ENCODE measurements at places on chromosomes 13 and 19. TPM values are rescaled to one million over a fixed set of nuclear protein-coding genes. Genes with fewer than 3 reads are reported as not detected.

- H3K27ac ChIP-seq: no peak overlapping the region
- no peaks in the 10 kb centered on the region for H3K27me3 ChIP-seq
- no peak for DNase-seq
- no peak overlapping the region for H3K4me3 ChIP-seq
- no peaks in the 10 kb centered on the region for H3K4me1 ChIP-seq
Measured at GRCh38 chr19:30326393-30326710, 45.8 kb upstream of the ZNF536 start.

DNA sequence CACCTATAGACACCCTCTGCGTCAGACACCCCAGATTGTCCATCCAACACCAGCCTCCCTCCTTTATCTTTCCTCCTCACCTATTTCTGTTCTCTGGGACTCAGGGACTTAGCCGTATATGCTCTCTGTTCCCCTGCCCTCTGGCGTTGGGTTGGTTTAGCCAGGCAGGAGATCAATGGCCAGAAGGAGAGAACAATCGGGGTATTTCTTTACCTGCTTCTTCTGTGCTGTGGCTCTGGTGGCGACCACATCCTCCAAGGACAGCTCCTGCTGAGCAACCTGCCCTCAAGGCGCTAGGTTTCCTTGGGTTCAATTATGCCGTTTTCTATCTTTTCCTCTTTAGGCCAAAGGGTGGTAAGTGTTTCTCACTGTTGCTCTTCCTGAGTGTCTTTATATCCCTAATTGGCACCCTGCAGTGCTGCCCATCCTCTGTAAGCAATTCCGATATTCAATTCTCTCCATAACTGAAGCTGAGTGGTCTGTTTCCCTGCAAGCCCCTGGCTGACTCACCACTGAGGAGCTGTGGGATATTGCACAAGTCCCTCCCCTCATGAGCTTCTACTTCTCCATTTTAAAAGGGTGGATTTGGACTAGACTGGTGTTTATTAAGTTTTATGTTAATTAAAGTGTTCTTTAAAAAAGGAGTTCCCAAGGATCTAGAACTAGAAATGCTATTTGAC lies 63.7 kb upstream of the TMTC4 start:
- H3K4me1 ChIP-seq: no peaks in the 10 kb centered on the region
- no peaks in the 10 kb centered on the region for H3K36me3 ChIP-seq
- H3K4me3 ChIP-seq: no peak overlapping the region
- H3K27me3 ChIP-seq: no peaks in the 10 kb centered on the region

DNA sequence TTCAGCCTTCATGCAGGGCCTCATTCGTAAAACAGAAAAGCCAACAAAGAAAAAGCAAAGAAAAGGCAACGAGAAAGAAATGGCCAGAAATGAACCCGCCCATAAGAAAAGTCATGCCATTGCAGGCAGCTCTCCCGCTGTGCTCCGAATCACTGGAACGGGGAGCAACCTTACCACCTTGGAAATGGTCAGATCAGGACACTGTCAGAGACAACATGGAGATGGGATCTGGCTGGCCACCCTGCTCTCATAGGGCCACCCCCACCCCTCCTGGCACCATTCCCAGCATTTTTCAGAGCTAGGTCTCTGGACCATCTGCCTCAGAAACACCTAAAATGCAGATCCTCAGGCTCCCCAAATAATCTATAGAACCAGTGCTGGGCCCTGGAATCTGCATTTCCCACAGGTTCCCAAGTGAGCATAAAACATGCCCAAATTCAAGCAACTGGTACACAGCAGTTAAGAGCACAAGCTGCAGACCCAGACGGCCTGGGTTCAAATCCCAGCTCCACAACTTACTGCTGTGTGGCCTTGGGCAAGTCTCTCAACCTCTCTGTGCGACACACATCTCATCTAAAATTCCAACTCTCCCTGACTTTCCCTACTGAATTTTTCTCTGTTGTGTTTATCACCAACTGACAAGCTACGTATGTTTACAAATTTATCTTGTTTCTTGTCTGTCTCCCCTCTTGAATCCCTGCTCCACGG lies 151.6 kb downstream of the IER2 start:
- H3K27ac ChIP-seq: no peak overlapping the region
- DNase-seq: no peak

DNA sequence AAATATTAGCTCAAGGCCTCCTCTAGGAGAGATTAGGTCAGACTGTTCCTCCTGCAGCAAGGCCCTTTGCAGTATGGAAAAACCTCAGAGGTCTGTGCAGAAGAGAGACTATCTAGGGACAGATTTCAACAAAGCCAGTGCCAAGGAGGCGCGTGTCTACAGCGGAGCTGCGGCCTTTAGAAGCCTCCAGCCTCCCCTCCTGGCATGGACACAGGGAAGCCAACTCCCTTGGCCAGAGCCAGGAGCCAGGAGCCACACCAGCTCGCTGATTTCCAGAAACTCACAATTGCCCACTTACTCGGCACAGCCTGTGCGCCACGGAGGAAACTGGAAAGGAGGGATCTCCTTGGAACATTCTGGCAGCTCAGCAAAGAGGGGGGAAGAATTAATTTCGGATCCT lies 63.4 kb downstream of the INSR start:
- H3K27ac ChIP-seq: no peak overlapping the region
- no peak for DNase-seq
- H3K27me3 ChIP-seq: no peaks in the 10 kb centered on the region
- H3K4me3 ChIP-seq: no peak overlapping the region

DNA sequence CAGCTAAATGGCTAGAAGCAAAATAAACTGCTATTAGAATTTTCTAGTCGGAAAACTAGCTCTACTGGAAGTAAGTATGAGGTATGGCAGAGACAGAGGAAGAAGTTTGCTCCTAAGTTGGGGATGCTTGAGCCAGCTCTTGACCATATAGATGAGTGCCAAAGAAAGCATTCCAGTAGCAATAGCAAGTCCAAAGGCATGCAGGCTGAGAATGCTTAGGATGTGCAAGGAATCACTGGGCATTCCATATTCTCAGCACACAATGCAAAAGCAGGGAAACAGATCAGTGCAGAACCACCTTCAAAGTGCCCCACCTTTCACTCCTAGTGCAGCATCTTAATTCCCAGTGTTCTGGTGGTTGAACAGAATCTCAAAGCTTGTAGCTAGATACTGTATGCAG lies 32.9 kb downstream of the SERTM1 start:
- DNase-seq: no peak
- no peaks in the 10 kb centered on the region for H3K36me3 ChIP-seq

DNA sequence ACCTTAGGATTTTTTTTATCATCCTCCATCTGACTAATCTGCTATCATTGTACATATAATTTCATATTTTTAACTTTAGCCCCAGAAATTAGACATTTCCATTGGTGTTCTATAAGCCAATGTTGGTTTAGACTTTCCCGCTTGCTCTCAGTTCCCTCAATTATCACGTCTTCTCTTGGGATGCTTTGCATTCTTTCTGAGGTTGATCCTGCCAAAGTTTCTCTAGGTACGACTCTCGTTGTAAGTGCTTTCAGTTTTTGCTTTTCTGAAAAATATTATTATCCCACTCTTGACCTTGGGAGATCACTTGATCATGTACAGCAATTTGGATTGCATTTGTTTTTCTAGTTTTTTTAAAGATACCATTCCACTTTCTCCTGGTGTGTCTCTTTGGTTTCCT lies 270.2 kb downstream of the IRS2 start:
- H3K4me3 ChIP-seq: no peak overlapping the region
- no peaks in the 10 kb centered on the region for H3K36me3 ChIP-seq
- no peak overlapping the region for H3K27ac ChIP-seq
- no peaks in the 10 kb centered on the region for H3K27me3 ChIP-seq
- no peaks in the 10 kb centered on the region for H3K4me1 ChIP-seq
- DNase-seq: no peak

- H3K27ac ChIP-seq: peak overlapping the region; percentile 90
- H3K36me3 ChIP-seq: no peaks in the 10 kb centered on the region
- no peak overlapping the region for H3K4me3 ChIP-seq
- peak; percentile 98 for DNase-seq
- no peaks in the 10 kb centered on the region for H3K27me3 ChIP-seq
Measured at GRCh38 chr19:45455707-45456499, 11.9 kb upstream of the FOSB start.

DNA sequence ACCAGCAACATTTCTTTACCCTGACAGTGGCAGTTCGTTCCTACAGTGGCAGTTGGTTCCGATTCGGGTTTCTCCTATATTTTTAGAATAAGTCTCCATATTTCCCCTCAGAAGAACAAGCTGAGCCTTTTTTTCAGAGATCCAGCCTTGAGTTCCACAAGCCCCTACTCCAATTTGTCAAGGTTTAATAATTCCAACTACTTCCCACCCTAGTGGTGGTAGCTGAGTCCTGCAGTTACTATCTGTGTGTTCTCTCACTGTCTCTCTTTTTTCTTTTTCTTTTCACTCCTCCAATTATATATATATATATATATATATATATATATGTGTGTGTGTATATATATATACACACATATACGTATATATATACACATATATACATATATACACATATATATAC lies 1347.3 kb downstream of the PCDH9 start:
- no peak for DNase-seq
- no peaks in the 10 kb centered on the region for H3K4me1 ChIP-seq
- no peaks in the 10 kb centered on the region for H3K27me3 ChIP-seq
- no peak overlapping the region for H3K4me3 ChIP-seq

- no peaks in the 10 kb centered on the region for H3K4me1 ChIP-seq
- DNase-seq: no peak
- no peak overlapping the region for H3K27ac ChIP-seq
- H3K27me3 ChIP-seq: no peaks in the 10 kb centered on the region
- H3K36me3 ChIP-seq: no peaks in the 10 kb centered on the region
Measured at GRCh38 chr13:25762795-25763377, 288.9 kb downstream of the SHISA2 start.

DNA sequence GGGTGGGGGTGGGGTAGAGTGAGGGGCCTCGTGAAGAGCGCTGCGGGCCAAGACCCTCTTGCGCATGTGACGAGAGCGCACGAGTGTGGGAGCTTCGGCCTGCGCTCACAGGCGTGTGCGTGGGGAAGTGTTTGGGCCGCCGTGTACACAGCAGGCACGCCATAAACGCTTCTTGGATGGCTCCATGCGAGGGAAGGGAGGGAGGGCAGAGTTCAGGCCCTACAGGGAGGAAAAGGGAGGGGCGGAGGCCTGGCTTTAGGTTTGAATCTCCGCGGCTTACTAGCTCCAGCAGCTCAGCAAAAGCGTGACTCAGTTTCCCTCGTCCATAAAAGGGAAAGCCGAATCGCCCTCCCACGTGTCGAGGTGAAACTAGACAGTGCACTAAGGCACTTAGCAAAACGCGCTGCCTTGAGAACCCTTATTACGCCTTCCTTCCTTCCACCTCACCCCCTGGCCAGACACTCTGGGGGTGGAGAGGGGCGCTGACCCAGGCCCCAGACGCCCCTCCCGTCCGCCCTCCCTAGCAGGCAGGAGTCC lies 12.5 kb downstream of the GADD45B start:
- H3K4me1 ChIP-seq: peaks cover 18% of the 10 kb centered on the region
- no peak for DNase-seq
- H3K27ac ChIP-seq: peak overlapping the region; percentile 19
- H3K36me3 ChIP-seq: no peaks in the 10 kb centered on the region
- H3K4me3 ChIP-seq: no peak overlapping the region

DNA sequence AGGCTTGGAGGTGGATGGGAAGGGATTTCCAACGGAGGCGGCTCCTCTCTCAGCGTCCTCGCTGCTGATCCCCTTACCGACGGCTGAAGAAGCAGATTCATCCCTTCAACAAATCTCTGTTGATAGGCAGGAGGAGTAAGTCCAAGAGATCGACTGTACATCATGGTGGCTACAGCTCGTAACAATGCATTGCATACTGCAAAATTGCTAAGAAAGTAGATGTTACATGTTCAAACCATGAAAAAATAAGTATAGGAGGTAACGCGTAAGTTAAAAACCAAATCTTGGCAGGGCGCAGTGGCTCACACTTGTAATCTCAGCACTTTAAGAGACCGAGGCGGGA lies 468 bp upstream of the SLC39A3 start:
- peaks cover 6% of the 10 kb centered on the region for H3K4me1 ChIP-seq
- DNase-seq: no peak
- H3K27me3 ChIP-seq: no peaks in the 10 kb centered on the region
- H3K27ac ChIP-seq: no peak overlapping the region
- no peak overlapping the region for H3K4me3 ChIP-seq

DNA sequence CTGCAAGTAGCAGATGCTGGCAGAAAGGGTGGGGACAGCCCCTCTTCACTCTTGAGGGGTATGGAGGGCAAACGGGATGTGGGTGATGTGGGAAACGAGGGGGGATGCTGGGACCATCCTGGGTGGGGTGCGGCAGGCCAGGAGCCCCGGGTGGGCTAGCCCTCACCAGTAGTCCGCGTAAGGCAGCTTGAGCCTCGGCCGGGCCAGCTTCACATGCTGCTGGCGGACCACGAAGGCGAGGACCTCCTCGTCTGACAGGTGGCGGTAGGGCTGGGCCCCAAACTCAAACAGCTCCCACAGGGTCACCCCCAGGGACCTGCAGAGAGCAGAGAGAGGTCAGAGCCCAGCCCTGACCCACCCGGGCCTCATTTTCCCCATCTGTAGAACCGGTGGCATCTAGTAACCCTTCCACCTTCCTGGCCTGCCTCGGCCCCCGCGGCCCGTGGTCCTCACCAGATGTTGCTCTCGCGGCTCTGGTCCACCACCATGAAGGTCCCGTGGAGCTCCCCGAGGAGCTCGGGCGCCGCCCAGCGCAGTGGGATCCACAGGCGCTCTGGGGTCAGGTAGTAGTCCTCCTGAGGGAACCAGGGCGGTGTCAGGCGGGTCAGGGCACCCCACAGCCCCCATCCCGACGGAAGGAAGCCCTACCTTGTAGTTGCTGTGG lies 10.7 kb downstream of the LMTK3 start:
- H3K27me3 ChIP-seq: peaks cover 7% of the 10 kb centered on the region
- DNase-seq: no peak
- H3K36me3 ChIP-seq: no peaks in the 10 kb centered on the region
- no peaks in the 10 kb centered on the region for H3K4me1 ChIP-seq
- no peak overlapping the region for H3K27ac ChIP-seq

- peaks cover 43% of the 10 kb centered on the region for H3K27me3 ChIP-seq
- no peaks in the 10 kb centered on the region for H3K4me1 ChIP-seq
- DNase-seq: no peak
- no peak overlapping the region for H3K4me3 ChIP-seq
- H3K27ac ChIP-seq: no peak overlapping the region
Measured at GRCh38 chr13:46544811-46545210, 8.2 kb upstream of the LRCH1 start.

DNA sequence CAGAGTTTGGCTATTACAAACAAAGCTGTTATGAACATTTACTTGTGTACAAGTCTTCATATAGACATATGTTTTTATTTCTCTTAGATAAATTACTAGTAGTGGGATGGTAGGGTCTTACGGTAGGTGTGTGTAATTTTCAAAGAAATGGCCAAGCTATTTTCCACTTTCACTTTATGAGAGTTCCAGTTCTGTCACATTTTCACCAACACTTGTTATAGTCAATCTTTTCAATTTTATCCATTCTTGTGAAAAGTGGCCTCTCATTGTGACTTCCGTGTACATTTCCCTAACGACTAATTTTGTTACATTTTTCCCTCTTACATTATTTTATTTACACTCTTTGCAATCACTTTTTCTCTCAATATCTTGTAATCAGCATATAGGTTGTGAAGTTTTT lies 18.3 kb downstream of the MBD3L1 start:
- no peaks in the 10 kb centered on the region for H3K36me3 ChIP-seq
- H3K4me1 ChIP-seq: no peaks in the 10 kb centered on the region
- no peaks in the 10 kb centered on the region for H3K27me3 ChIP-seq
- H3K4me3 ChIP-seq: no peak overlapping the region

GRCh38 chr13:46609726-46610125 lies 56.8 kb downstream of the LRCH1 start:
- no peak for DNase-seq
- H3K27ac ChIP-seq: no peak overlapping the region
- H3K4me3 ChIP-seq: no peak overlapping the region
- no peaks in the 10 kb centered on the region for H3K27me3 ChIP-seq

The F2RL3 gene
- total RNA-seq: 1.2 TPM

The REXO1 gene
- 41.1 TPM for total RNA-seq

The SLC6A16 gene
- 1.6 TPM for total RNA-seq

The RNF17 gene
- total RNA-seq: not detected

The RGS9BP gene
- not detected for total RNA-seq

The ZNF211 gene
- 9.4 TPM for total RNA-seq

The MAB21L1 gene
- not detected for total RNA-seq

The LRG1 gene
- total RNA-seq: 0.31 TPM

All from endothelial cell of umbilical vein (primary cell).